WTC11 (cell line): ENCODE measurements at places on chromosomes 11 and 22. TPM values are rescaled to one million over a fixed set of nuclear protein-coding genes. Genes with fewer than 3 reads are reported as not detected.
A peak's percentile ranks its signal among the peaks of the same experiment; 100 is the strongest.

BIRC3 gene
- 0.33 to 0.50 TPM (median 0.39 TPM) in 3 replicates for total RNA-seq

LDHA gene
- 644 to 1,009 TPM (median 1,007 TPM) in 3 replicates for total RNA-seq

- H3K36me3 ChIP-seq: no peaks in the 10 kb centered on the region
- DNase-seq: no peak
- H3K27me3 ChIP-seq: peaks cover 82% of the 10 kb centered on the region
- peaks cover 12% of the 10 kb centered on the region for H3K4me1 ChIP-seq
- no peak overlapping the region for H3K27ac ChIP-seq
Observed at GRCh38 chr11:61004761-61005181, 33.3 kb downstream of the CD6 start.

- no peaks in the 10 kb centered on the region for H3K4me1 ChIP-seq
- no peak overlapping the region for H3K4me3 ChIP-seq
- peak; percentile 16 for DNase-seq
- no peaks in the 10 kb centered on the region for H3K27me3 ChIP-seq
- H3K27ac ChIP-seq: no peak overlapping the region
Observed at GRCh38 chr11:15379483-15379882, 264.8 kb downstream of the INSC start.

DNA sequence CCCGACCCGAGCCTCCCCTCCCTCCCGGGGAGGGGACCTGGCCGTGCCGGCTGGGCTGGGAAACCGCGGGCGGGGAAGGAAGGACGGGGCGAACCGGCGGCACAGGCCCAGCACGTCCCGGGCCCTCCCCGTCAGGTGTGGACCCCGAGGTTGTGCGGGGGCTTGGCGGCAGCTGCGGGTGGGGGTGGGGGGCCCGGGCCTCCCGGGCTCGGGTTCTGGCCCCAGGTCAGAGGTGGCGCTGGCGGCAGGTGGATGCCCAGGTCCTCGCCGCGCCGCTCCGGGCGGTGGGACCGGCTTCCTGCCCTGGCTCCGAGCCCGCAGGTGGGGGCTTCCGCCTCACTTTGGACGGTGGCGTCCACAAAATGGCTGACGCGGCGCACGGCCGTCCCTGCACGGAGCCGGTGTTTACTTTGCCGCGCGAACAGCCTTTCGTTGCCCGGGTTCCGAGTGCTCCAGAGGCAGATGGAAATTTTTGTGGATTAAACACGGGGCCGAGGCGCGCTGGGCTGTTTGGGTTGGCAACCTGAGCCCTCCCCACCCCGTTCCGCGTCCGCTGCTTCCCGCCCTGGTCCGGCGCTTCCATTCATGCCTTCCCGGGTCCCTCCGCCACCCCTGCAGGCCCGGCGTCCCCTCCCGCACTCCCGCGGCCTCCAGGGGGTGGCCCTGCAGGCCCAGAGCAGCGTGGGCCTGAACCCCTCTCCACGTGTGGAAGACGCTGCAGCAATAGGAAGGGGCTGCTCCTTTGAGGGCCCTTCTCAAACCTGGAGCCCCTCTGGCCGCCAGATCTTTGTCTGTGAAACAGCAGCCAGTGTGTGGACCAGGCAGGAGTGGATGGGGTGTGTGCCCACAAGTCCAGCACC is 92.0 kb upstream of the KCNQ1OT1 start:
- peaks cover 76% of the 10 kb centered on the region for H3K27me3 ChIP-seq
- peak overlapping the region; percentile 65 for H3K4me3 ChIP-seq
- H3K4me1 ChIP-seq: peaks cover 12% of the 10 kb centered on the region
- peak; percentile 40 for DNase-seq

GRCh38 chr11:113874581-113875233 is 665 bp downstream of the USP28 start:
- peak overlapping the region; percentile 89 for H3K27ac ChIP-seq
- peaks cover 2% of the 10 kb centered on the region; the same call in 1 of the 2 replicates for H3K27me3 ChIP-seq
- DNase-seq: no peak
- H3K36me3 ChIP-seq: peaks cover 37% of the 10 kb centered on the region
- H3K4me1 ChIP-seq: peaks cover 56% of the 10 kb centered on the region
